ENCODE measurements at places on chromosomes 5 and 9.

- no peak for DNase-seq
These were observed 14.4 kb downstream of the FGD3 start for GRCh38 chr9:92961627-92962302.

DNA sequence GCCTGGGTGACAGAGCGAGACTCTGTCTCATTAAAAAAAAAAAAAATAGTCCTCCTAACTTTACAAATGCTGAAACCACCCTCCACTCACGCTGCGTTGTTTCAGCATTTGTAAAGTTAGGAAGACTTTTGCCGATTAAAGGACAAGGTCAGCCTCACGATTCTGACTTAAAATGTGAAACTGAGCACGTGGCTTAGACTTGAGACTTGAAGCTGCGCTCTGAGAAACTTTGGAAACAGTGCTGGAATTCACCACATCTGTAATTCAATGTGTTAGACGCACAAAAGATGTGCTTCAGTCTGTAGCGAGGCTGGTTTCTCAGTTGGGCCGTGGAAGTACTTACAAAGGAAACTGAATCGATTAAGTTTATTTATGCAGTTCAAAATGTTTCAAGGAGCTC, 25.0 kb upstream of the LAMC3 start:
- no peak for DNase-seq

DNA sequence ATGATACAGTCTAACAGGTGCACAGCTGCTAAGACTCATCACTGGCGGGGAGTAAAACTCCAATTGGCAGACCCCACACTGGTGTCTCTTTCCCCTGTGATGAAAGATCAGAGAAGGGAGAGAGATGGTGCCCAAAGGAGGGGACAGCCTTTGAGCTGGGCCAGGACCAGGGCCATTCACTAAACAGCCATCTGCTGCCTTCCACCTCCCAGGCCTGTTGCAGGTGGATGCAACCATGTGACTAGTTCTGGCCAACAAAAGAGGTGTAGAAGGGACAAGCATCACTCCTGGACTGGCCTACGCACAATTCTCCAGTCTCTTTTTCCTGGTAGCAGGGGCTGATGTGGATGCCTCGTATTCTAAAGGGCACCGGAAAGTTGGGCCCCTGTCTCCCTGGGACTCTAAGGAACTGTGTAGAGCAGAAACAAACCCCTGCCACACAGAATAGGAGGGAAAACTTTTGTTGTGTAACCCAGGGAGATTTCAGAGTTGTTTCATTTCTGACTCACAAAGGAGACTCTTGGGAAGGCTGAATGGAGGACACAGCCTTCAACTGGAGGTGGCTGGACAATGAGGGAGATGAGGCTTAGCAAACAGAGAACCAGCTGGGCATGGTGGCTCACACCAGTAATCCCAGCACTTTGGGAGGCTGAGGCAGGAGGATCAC, 26.9 kb downstream of the TNIP1 start:
- DNase-seq: no peak

DNA sequence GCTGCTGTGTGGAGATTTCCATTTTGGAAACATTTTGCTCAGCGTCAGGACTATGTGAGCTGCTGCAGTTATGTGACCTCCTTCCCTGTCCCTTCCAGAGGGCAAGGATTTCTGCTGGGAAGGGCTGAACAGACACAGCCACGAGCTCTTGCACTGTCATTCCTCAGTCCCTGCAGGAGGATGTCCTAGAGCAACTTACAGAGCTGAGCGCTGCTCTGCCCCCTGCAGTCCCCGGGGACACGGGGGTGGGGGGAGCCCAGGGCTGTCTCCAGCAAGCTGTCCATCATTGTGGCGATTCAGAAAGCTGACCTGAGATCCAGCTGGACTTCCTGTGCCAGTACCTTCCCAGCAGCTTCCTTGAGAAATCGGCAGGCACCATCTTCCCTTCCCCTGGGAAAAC, 28.0 kb upstream of the MAP1B start:
- DNase-seq: no peak

- no peak for DNase-seq
These were observed 20.5 kb upstream of the FGFR4 start for GRCh38 chr5:177066224-177066623.

DNA sequence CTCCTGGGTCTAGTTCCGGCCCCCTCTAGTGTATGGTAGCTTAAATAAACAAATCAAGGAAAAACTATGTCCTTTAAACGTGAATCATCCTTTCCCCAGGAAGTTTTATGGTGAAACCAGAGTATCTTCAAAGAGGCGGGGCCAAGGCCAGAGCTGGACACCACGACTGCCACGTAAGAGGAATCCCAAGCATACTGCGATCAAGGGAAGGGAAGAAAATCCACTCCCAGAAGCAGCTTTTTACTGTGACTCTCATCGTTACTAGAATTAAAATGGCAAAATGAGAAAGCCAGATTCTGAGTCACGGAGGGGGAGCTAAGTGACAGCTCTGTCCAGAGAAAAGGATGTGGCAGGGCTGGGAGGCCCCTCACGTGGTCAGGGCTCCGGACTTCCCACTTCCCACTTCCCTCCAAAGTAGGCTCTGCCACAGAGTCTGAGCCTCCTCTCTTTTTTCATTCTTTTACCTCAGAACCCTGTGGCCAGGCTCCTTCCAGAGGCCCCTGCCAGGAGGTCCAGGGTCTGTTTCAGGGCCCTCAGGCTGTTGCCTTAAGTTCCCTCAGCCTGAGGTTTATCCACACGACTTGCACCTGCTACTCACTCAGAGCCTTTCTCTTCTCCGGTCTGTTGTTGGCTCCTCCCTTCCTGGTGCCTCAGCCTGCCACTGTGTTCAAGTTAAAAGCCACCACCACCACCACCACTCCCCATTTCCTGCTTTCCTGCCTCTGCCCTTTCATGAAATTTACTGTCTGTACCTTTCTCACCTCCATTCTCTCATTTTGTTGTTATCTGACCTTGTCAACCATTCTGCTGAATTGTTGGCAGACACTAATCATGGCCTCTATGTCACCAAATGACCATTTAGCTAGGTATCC, 1.4 kb upstream of the GLRX start:
- DNase-seq: peak; percentile 25

- DNase-seq: no peak
These were observed 100.7 kb downstream of the GAS1 start for GRCh38 chr9:86846656-86847055.

Data from C1 segment of cervical spinal cord (tissue), 14 donors.